Activated CD4-positive, alpha-beta memory T cell treated with anti-CD3 and anti-CD28 coated beads for 36 hours (primary cell): ENCODE measurements at places on chromosomes 11 and 22. TPM values are rescaled to one million over a fixed set of nuclear protein-coding genes. Genes with fewer than 3 reads are reported as not detected.

GRCh38 chr11:69156673-69157155 lies 979 bp downstream of the SMIM38 start:
- DNase-seq = no peak

DNA sequence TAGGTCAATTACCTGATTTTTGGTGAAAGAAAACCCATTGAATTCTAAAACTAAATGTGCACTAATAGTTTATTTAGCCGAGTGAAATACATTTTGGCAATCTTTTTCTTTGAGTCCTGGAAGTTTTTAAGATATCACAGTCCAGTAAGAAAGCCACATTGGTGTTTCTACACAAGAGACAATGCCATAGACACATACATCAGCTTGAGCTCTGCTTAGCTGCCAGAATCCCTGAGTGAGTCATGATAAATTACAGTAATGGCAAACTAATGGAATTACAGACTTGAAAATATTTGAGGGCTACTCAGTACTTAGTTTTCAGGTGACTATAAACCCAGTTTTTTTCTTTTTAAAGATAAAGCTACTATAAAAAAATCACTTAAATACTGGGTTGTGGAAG lies 155.4 kb downstream of the OR4C45 start:
- DNase-seq = no peak

- no peak for DNase-seq
These were observed 42.5 kb downstream of the SNX19 start for GRCh38 chr11:130873761-130874160.

- peak; percentile 57 for DNase-seq
These were observed 137.5 kb downstream of the CHST1 start for GRCh38 chr11:45527898-45528297.

GRCh38 chr22:34308101-34308500 lies 387.8 kb upstream of the LARGE1 start:
- no peak for DNase-seq

GRCh38 chr11:71305451-71306125 lies 53.2 kb upstream of the SHANK2 start:
- no peak for DNase-seq

GRCh38 chr22:27797520-27798391 lies 3.8 kb downstream of the MN1 start:
- no peak for DNase-seq

GRCh38 chr11:98107736-98108135 lies 913.0 kb upstream of the CNTN5 start:
- no peak for DNase-seq

P4HA3 gene
- total RNA-seq = not detected

BATF2 gene
- 0.22 TPM for total RNA-seq

RCOR2 gene
- total RNA-seq = 0.27 TPM

ACR gene
- not detected for total RNA-seq
